ENCODE measurements at places on chromosomes 13 and 19.
A peak's percentile ranks its signal among the peaks of the same experiment; 100 is the strongest.

- no peak for DNase-seq
Measured at GRCh38 chr19:36215276-36216123, 594 bp downstream of the ZNF146 start.

GRCh38 chr19:48006762-48007161, 12.3 kb downstream of the ELSPBP1 start:
- no peak for DNase-seq

- no peak for DNase-seq
Measured at GRCh38 chr19:1110809-1111640, 7.2 kb downstream of the GPX4 start.

DNA sequence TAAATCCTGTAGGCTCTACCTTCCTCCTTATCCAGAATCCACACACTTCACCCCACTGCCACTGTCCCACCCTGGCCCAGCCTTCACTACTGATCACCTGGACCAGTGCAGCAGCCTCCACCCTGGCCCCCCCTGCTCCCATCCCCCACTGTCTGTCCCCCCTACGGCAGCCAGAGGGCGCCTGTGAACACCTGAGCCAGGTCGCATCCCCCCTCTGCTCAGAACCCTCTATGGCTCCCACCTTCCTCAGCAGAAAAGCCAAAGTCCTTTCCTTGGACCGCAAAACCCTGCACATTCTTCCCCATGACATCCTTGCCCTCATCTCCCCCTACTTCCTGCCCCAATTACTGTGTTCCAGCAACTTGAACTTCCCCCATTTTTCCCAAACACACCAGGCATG, 20.6 kb downstream of the ELAVL3 start:
- no peak for DNase-seq

- no peak for DNase-seq
Measured at GRCh38 chr13:102620516-102620915, 23.7 kb downstream of the TPP2 start.

DNA sequence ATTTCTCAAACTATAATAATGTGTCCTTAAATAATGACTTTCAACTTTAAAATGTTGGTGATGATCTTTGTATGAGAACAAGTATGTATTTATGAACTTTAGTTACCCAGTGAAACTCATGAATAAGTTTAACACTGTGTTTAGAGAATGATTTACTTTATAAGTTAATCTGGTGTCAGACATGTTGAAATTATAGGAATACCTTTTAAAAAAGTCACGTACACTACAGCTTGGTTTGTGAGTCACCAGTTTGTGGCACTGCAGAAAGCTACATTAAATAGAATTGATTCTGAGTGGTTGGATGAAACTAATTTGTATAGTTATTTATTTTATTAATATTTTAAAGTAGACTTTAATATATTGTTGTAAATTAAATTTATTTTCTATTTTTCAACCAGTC, 1366.2 kb upstream of the PCDH20 start:
- DNase-seq = peak; percentile 1

DNA sequence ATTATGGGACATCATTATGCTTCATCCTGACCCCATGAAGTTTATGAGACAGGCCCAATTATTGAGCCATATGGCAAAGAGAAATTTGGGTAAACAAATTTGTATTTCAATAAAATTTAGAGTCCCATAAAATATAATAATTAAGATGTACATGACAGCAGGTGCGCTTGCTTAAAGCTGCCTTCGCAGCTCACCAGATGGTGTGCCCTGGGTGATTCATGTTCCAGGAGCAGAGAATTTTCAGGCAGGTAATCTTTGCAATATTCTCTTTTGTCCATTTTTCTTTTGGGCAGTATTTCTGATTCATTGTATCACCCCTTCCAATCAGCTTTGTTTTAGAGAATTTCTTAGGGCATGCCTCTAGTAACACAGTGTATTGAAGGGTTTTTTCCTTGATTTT, 39.5 kb upstream of the WASF3 start:
- no peak for DNase-seq

- no peak for DNase-seq
Measured at GRCh38 chr19:9144920-9145319, 4.7 kb downstream of the ZNF317 start.

DNA sequence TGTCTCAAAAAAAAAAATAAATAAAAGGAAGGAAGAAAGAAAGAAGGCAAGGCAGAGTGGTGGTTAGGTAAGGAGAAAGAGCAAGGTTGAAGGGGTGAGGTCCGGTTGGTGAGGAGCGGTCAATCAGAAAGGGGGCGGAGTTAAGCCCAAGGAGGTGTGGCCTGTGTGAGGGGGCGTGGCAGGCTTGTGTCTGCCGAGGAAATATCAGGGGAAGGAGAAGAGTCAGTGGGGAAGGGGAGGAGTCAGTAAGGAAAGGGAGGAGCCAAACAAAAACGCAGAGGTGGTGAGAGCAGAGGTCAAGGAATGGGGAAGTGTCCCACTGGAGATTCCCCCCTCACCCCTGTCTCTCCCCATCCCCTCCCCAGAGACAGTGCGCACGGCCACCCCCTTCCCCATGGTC, 5.9 kb downstream of the CACNG7 start:
- no peak for DNase-seq

DNA sequence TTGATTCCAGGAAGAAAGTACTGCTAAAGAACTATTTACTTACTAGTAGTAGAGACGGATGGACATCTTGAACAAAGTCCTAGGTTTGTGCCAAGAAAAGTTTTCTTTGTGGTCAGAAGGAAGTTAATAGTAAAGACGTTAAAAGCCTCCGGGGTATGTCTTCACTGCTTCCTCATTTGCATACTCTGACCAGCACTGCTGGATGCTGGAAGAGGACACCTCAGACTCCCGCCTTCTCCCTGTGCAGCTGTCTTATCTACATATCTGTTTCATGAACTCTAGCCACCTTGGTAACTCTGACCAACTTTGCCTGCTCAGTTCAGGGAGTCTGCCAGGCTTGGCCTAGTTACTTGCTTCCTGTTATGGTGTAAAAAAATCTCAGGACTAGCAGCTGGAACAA, 1109.1 kb upstream of the MIR17HG start:
- no peak for DNase-seq

GRCh38 chr13:51807041-51807440, 3.1 kb upstream of the DHRS12 start:
- DNase-seq = no peak

GRCh38 chr13:100290165-100290801, 201.4 kb downstream of the PCCA start:
- DNase-seq = no peak

- no peak for DNase-seq
Measured at GRCh38 chr19:28472843-28473242, 740.1 kb downstream of the UQCRFS1 start.

DNA sequence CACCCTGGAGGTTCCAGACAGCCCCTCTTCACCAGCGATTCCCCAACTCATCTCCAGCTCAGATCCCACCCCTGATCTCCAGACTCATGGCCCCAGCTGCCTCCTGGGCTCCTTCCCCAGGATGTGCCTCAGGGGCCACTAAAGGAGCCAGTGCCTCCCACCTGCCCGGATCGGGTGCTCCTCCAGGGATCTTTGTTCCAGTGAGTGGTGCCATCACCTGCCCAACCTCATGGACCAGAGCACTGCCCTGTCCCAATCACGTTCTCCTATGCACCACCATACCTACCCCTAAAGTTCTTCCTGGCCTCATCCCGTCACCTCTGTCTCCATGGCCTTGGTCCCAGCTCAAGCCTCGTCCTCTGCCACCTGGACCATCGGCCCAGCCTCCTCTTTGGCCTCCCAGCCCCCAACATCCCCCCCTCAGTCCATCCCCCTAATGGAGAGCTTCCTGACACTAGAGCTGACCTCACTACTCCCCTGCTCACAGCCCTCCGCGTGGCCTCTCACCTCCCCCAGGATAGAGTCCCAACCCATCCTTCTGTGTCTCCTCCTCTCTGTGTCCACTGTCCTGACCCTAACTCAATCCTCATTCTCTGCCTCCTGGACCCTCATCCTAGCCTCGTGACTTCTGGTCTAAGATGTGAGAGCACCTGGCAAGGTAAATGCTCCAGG, 8.8 kb upstream of the GARIN5A start:
- no peak for DNase-seq

- DNase-seq = no peak
Measured at GRCh38 chr13:106033659-106034058, 501.8 kb downstream of the EFNB2 start.

- DNase-seq = no peak
Measured at GRCh38 chr13:32081591-32081990, 50.0 kb downstream of the FRY start.

DNA sequence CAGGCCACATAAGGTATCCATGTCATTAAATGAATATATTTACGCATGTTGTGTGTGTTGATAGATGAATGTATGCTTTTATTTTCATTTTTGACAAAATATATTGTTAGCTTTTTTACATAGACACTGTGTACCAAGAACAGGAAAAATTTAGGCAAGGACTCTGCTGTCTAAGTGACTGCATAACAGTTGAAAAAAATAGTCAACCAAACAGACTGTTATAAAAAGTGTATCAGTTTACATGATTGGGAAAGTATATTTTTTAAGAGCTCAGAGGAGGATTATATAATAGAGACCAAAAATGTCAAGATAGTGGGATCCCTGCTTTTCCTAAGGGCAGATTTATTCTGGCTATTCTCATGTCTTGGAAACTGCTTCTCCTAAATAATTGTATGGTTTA, 858.0 kb downstream of the SLITRK1 start:
- DNase-seq = no peak

- DNase-seq = no peak
Measured at GRCh38 chr13:87754097-87754496, 82.9 kb downstream of the SLITRK5 start.

DNA sequence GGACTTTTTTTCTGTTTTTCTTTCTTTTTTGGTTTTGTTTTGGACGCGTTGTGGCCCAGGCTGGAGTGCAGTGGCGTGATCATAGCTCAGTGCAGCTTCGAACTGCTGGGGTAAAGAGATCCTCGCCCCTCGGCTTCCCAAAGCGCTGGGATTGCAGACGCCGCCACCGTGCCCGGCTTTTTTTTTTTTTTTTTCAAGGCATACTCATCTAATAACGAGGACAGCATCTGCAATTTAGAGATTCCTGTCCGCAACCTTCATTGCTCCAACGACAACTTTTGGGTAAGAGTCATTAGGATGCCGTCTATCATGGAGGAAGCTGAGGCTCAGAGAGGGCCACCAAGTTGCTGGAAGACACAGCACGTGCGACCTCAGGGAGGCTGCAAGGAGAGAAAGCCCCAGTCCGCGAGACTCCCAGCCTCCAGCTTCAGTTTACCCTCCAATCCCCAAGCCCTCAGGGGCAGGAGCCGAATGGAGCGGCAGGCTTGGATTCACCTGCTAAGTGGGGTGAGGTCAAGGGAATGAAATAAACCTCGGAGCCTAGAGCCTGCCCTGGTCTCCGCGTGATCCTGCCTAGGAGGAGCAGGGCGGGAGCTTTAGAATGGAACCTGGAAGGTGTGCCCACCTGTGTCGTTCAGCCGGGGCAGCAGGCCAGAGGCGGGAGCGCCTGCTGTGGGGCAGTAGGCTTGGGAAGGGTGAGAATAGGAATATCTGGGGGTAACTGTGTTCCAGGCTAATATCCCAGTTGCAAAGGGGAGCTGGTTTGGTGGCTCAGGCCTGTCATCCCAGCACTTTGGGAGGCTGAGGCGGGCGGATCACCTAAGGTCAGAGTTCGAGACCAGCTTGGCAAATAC, 676 bp upstream of the POLRMT start:
- no peak for DNase-seq

GRCh38 chr19:34667349-34668076, 9.4 kb downstream of the SCGB2B2 start:
- DNase-seq = no peak

GRCh38 chr19:55276720-55277430, 3.0 kb downstream of the HSPBP1 start:
- no peak for DNase-seq

DNA sequence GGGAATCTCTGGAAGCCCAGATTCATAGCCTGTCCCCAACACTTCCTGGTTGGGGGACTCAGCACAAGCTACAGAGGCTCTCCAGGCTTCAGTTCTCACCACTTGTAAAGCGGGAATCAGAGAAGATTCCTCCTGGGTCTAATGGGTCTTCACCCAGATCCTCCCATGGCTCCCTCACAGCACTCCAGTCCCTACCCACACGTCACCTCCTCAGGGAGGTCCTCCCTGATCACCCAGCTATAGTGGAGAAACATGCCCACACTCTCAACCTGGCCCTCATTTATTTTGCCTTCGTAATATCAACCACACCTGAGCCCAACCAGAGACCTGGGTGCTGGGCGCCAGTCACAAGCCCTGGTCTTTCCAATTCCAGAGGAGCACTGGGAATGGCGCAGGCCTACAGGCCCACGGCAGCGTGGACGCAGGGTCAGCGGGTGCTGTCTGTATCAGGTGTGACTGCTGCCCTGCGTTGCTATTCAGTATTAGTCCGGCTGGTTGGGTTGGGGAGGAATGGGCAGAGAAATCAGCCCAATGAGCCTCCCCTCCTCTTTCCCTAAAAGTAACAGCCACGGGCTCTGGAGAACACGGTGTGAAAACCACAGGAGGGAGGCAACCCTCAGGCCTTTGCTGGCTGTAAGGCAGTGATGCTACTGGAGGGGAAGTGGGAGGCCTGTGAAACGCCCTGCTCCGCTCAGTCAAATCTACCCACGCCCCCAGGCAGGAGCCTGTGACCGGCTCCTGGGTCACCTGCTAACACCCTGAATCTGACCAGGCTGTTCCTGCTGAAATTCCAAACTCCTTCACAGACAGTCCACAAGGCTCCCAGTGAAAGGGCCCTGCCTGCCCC, 5.2 kb downstream of the AKT2 start:
- no peak for DNase-seq

DNA sequence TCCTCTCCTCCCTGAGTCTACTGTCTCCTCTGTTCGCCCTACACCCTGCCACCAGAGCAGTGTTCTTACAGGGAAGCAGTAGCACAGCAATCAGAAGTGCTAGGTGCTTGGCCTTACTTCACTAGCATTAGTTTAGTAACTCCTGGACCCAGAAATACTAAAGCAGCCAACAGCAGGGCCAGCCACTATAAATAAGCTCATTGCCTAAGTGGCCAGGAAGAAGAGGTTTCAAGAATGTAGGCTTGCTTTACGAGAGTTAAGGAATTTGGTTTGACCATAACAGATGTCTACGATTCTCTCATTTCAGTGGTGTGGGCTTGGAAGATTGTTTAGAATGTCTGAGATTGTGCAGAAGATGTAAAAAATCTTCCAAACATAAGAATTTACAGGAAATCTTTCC, 103.3 kb downstream of the ZAR1L start:
- no peak for DNase-seq

DNA sequence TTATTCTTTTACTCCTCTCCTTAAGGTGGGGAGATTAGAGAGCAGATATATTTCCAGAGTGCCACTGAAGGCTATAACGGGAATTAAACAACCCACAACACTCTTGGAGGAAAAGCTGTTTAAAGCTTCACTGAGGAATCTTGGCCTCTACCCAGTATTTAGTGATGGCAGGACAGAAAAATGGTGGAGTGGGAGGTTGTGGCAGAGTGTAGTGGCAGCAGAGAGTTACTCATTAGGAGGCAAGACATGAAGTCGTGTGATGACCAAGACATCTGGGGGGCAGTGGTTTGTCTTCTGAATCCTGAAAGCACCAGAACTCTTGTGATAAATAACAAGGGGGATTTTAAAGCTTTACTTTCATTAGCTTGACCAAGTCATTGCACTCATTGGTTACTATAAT, 563.5 kb upstream of the SLITRK5 start:
- no peak for DNase-seq

All from epithelial cell of proximal tubule (primary cell).